ENCODE measurements at places on chromosomes 2 and 18.

DNA sequence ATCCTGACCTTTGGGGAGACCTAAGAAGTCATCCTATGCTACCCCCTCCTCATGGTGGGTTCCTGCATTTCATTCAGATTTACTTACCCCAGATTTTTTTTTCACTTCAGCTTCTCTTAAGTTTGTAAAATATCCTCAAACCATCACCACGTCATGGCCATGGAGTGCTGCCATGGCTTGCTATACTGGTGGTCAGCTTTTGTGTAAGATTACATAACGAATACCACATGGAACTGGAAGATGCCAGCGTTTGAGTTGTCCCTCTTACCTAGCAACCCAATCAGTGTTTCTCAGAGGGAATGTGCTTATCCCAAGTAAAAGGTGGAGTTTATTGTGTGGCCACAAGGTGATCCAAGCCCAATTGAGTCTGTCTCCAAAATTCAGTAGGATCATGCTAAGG is 148.6 kb upstream of the ALPP start:
- no peak for DNase-seq

DNA sequence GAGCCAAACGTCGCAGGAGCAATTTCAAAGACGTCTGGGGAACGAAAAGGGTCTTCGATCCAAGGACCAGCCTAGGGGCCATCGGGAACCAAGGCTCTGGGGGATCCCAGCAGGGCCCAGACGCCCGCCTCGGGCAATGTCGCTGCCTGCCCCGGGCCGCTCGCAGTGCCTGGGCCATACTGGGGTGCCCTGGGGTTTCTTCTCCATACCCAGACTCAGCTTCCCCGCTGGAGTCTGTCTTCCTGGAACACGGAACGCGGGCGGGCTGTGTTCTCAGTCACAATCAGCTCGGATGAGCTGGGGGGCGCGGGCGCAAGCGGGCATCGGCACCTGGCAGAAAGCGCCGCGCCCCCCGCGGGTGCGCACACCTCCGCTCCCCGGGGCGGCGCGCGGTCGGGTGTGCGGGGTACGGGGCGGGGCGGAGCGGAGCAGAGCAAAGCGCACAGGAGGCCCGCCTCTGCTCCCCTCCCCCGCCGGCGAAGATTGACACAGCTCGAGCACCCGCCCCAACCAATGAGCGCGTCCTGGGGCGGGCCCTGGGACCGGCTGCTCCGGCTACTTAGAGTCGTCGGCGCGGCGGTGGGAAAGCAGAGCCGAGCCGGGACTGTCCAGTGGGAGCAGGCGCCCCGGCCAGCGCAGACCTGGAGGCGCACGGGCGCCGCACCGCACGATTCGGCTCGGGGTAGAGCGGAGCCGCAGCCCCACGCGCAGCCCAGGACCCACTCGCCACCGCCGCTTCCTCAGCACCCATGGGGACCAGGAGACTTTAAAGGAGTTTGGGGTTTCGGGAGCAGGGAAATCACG is at the start of gene LRATD1:
TSS of gene LRATD1 (plus strand) at position 585 of the 804 bp plus-strand sequence. CDS start 1,263 bp downstream, outside the sequence.
- peak; percentile 92 for DNase-seq

- DNase-seq = no peak
These were observed 109.2 kb upstream of the OTX1 start for GRCh38 chr2:62941413-62941812.

DNA sequence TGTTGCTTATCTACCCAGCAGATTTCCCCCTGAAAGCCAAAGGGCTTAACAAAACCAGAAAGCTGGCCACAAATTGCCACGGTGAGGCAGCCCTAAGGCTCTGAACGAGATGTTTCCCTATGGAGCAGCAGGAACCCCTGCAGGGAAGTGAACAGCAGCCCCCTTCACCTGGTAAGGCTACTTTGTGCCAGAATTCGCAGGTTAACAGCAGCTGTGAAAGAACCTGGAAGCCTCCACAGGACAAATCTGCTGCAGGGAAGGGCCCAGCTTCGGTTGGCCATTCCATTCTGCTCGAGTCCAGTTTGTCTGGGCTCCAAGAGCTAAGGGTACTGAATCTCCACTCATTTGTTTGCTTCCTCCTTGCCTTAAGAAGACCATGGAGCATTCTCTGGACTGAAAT is 175.3 kb downstream of the PDE11A start:
- DNase-seq = no peak

DNA sequence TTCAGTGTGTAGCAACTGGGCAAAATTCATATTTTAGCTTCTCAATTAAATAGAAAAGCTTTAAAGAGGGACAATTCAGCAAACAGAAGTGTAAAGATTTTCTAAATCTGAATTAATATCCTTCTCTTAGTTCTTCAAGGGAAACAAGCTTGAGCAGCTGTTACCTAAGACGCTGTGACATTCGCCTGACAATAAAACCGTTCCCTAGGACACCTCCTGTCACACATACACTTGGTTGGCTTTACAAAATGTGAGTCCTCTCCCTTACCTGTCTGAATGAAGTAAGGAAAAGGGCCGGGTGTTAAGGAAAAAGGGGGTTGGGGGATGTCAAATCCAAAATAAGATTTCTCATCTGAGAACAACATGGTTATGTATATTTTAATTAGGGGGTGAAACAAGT is 2.1 kb downstream of the SERTAD2 start:
- no peak for DNase-seq

GRCh38 chr2:96117701-96118588 is 1.6 kb upstream of the ADRA2B start:
- no peak for DNase-seq

DNA sequence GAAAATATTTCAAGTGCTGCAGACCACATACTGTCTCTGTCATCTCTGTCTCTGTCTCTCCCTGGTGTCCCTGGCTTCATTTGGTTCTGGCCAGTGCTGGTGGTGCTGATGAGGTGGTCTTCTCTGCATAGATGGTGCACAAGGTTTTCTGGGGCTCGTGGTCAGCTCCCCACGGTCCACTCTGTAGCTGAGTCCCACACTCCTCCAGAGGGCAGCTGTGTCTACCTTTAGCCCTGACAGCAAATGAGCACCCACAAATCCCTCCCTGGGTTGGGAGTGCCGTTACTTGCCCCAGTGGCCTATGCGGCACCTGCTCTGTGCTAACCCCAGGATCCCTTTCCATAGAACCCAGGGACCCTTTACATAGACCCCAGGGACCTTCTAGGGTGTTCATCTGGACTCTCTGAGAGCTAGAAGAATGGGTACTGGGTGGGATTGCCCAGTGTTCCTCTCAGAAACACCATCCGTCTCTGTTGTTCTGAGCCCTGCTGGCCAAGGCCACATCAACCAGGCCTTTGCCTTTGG is 129.3 kb downstream of the CAPN13 start:
- DNase-seq = no peak

GRCh38 chr2:29202819-29203495 is 87.7 kb downstream of the CLIP4 start:
- no peak for DNase-seq

- no peak for DNase-seq
These were observed 62.9 kb downstream of the MEMO1 start for GRCh38 chr2:31947871-31948270.

DNA sequence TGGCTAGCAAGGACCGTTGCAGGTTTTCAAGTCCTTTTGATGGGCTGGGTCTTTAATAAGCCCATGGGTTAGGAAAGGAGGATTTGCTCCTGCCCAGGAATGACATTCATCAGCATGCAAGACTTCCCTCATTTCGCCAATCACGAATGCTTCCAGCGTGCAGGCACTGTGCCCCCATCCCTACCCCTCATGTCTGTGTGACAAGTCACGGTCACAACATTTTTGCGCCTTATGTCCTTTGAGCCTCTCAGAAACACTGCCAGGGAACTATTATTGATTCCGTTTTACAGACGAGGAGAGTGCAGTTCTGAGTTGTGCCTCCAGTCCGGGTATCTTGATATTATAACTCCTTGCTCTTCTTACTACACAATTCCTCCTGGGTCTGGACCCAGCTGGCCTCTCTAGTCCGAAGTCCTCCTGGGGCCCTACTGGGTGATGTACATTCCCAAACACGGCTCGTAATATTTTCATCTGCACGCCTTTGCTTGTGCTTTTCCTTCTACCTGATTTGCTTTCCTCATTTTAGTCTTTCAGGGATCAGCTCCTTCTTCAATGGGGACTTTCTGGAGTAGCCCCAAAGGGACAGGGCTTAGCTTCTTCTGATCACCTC is 101.8 kb upstream of the MYCN start:
- no peak for DNase-seq

- DNase-seq = no peak
These were observed 67.5 kb upstream of the DTNB start for GRCh38 chr2:25740810-25741381.

DNA sequence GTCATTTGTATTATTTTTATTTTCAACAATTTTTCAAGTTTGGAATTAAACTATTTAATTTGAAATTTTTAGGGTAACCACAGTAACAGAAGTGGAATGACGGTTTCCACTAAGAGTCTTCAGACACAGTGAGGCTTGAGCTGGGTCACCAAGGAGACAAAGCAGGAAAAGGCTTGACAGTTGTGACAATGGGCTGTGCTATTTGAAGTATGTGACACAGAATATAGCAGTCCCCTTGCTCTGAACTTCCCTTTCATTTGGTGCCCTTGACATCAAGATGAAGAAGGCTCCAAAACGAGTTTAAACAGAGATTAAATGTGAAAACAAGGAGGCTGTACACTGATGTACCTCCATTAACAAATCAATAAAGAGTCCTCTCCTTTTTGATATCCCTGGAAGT is 265.4 kb upstream of the DLGAP1 start:
- DNase-seq = no peak

DNA sequence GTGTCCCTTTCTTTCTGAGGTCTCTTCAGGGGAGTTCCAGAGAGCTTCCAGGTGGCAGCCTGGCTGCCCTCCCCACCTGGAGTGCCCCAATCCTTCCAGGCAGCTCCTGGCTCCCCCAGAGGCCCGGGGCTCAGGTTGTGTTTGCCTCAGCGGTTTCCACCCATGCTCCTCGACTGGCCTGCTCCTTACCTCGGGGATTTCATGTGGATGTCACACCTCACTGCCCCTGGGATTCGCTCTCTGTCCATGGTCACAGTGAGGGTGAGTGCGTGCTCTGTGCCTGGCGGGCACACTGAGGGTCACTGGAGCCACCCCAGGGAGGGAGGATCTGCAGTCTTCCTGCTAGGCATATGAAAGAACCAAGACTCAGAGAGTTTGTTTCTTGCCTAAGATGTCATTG is 2.1 kb upstream of the TOGARAM2 start:
- DNase-seq = no peak

DNA sequence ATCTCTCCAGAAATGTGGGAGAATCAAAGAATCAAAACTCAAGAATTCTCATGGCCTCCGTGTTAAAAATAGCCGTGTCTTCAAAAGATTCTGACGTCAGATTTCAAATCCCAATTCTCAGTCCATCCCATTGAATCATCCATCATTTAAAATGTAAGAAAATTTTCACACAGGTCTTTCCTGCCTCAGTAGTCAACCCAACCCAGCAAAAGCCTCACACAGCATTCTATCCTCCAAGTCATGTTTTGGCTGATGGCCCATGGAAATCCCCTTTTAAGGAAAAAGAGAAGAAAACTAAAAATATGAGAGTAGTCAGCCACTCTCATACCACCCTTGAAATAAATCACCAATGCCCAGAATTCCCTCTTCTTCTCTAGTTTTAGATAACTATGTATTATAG is 211.8 kb downstream of the C1D start:
- DNase-seq = no peak

- DNase-seq = no peak
These were observed 117.6 kb upstream of the RASGRP3 start for GRCh38 chr2:33358878-33359277.

DNA sequence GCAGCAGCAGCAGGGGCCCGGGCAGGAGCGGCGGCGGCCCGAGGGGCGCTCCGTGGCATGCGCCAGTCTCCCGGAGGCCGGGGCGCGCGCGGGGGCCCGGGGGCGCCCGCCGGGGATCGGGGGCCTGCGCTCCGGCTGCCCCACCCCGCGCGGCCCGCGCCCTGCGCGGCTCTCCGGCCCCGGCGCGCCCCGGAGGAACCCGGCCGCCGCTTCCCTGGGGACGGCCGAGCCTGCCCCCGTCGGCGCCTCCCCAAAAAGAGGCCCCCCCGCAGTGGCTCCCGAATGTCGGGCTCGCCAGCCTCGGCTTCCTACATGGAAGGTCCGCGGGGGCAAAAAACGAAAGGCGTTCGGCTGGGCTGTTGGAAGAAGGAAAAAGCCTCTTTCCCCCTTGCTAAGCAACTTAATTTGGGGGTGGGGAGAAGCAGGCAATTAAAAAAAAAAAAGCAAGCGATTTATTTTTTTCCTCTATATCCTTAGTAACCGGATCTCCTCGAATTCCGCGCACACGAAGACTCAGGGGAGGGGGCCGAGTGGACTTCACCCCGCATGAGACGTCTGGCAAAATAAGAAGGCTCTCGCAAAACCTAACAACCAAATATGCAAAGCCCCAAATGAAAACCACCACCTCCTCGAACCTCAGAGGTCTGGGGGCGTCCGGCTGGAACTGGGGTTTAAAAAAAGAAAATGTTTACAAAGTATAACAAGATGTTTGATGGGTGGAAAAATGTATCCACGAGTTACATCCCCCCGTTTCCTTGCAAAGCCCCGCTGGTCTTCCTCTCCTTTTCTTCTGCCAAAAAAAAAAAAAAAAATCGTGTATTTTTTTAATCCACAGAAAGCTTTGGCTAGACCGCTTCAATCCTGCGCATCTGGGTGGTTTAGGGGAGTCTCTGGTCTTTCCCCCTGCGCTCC is at the start of gene SMAD7:
TSS of gene SMAD7 (minus strand) at position 430 of the 912 bp plus-strand sequence. CDS start 541 bp downstream, outside the sequence.
- no peak for DNase-seq

DNA sequence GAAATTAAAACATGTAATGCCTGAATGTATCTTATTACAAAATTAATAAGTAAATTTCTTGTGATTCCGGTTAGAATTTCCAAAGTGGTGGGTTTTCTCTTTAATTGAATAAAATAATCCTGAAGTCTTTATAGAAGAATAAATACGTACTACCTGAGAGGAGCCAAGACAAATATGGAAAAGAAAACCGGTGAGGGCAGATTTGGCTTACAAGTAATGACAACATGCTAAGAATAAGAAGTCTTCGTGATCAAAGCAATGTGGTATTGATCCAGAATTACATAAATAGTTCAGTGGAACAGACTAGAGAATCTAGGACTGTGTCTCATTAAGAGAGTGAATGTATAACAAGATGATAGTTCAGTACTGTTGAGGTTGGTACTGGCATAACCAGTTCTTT is 167.5 kb downstream of the NEDD4L start:
- DNase-seq = no peak

- DNase-seq = no peak
These were observed 125.8 kb downstream of the MGAT5 start for GRCh38 chr2:134379722-134380121.

- DNase-seq = no peak
These were observed 221.8 kb upstream of the CTAGE1 start for GRCh38 chr18:22639561-22639960.

- peak; percentile 22 for DNase-seq
These were observed 79.6 kb downstream of the MIB1 start for GRCh38 chr18:21820033-21820810.

- no peak for DNase-seq
These were observed 69.8 kb downstream of the CTIF start for GRCh38 chr18:48608581-48608980.

GRCh38 chr2:183606718-183607085 is 482.5 kb downstream of the NUP35 start:
- no peak for DNase-seq

DNA sequence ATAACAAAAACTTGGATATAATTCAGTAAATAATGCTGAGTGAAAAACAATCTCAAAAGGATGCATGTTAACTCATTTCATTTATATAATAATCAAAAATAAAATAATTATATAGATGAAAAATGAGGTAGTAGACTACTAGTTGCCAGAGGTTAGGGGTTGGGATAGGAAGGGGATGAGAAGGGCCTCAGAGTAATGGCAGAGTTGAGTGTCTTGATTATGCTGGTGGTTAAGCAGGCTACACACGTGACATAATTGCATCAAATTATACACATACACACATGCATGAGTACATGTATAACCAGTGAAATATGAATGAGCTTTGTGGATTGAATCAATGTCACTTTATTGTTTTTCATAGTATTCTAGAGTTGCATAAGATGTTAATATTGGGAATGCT is 201.0 kb downstream of the RIT2 start:
- no peak for DNase-seq

Data from AG08396 (cell line).